ENCODE measurements at places on chromosomes 12 and 14. TPM values are rescaled to one million over a fixed set of nuclear protein-coding genes. Genes with fewer than 3 reads are reported as not detected.

DNA sequence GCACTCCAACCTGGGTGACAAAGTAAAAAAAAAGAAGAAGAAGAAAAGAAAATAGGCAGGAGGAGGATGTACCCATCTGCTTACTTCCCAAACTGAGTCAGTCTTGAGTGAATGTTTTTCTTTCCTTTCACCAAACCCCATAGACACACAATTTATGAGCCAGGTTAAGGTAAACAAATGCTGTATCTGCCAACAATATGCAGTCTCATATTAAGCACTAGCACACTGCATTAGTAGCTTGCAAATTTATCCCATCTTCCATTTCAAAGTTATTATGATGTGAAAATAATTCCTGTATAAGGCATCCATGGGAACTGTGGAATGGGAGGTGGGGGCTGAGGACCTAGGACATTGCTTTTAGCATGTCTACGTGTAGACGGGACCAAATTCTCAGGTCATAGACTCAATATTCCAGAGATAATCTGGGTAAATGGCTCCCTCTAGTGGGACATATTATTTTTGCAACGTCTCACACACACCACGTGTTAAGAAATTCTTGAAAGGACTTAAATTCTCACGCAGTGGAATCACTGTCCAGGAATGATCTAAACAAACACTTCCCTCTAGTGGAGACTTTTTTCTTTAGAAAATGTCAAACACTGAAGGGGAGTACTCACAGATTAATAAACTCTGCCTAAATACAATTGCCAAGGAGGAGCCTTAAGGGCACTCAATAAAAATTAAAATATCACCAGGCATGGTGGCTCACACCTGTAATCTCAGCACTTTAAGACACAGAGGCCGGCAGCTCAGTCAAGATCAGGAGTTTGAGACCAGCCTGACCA is 17.1 kb upstream of the OR10P1 start:
- peak; percentile 95 for DNase-seq

DNA sequence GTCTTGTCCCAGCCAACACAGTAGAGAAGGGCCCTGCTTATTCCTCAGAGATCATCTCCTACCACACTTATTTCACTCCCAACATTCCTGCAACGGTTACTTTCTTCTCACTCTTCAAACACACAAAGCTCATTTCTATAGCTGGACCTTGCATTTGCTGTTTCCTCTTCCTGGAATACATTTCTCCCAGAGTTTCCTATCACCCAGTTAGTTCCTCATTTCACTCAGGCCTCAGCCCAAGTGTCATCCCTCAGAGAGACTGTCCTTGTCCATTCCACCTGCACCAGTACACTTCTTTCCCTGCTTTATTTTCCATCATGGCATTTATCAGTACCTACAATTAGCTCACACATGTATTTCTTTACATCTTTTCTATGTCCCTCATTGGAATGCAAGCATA is 14.7 kb upstream of the STK38L start:
- peak; percentile 42 for DNase-seq

- DNase-seq = no peak
These were observed 107.1 kb downstream of the PAX9 start for GRCh38 chr14:36768638-36769337.

DNA sequence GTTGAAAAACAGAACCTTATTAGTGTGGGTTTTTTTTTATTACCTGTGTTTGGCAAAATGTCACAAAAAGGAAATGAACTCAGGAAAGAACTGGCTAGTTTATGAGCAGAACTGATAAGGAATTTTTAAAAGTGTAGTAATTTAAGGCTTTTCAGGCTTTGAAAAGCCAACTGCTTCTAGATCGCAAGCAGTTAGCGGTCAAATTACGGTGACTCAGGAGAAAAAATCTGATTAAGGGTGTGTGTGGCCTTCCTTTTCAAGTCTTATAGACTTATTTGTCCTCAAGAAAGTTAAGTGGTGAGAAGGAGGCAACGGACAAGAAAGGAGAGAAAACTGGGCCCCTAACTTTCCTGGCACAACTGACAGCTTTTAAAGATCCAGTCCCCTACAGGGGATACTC is 33.4 kb downstream of the PDZRN4 start:
- DNase-seq = no peak

DNA sequence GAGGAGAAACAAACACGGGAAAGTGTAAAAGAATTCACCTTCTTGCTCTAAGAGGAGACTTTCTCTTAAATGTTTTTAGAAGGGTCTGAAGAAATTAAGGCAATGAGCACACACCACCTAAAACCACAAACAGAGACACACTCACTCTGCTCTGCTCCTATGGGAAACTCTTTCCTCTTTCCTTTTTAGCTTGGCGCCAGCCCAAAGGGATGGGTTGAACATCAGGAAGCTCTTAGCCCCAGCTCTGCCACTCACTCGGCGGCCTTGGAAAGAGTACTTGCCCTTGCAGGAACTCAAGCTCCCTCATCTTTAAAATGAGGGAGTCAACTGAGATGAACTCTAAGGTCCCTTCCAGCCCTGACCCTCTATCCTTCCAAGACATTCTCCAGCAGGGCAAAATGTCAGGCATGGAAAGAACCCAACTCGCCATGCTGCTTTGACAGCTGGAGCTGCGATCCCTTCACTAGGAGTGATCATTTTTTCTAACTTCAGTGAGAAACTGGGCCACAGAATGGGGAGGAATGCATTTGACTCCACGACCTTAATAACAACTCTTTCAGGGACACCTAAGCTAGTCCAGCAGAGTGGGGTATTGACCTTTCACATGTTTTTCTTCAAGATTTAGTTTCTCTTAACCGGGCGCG is 980 bp upstream of the RNASE8 start:
- peak; percentile 70 for DNase-seq

DNA sequence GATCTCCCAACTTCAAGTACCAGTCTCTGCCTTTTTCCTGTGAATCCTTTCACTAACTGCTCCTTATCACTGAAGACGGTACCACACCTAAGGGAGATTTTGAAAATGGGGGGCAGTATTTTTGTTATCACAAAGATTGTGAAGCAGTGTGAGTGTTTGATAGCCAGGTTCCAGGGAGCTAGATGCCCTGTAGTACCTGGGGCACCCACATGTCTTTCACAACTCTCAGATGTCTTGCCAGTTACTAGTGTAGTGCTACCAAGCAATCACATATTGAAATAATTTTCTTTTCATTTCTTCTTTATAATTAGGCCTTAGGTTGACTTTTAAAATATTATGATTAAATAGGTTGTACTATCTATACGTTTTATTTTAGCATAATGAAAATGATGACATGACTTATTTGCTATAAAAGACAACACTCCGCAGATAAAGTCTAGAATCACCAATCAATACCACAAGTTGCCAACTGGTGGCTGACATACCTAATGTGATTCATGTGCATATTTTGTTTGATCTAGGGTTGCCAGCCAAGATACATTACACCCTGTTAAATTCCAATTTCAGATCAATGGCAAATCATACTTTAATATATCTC is 215.9 kb downstream of the EXOC5 start:
- DNase-seq = no peak

- no peak for DNase-seq
These were observed 5.0 kb downstream of the HNRNPC start for GRCh38 chr14:21264025-21264801.

DNA sequence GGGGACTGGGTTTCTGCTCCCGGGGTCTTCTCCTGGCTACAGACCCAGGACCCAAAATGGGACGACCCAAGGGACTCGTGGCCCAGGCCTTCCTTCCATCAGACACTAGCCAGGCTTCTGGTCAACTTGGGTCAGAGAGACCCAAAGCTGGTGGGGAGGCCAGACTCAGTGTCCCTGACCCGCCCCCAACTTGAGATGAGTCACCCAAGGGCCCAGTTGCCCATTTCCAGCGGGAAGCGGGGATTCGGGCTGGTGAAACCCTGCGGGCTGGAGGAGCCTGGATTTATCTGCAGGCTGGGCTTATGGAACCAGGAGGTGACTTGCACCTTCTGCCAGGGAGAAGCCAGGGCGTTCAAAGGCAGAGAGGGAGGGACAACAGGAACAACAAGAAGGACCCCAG is 81.5 kb downstream of the RFLNA start:
- DNase-seq = no peak

- no peak for DNase-seq
These were observed 10.8 kb downstream of the ERH start for GRCh38 chr14:69387311-69387710.

GRCh38 chr14:89440986-89441909 is 24.2 kb upstream of the FOXN3 start:
- DNase-seq = no peak

GRCh38 chr12:109445191-109445609 is 31.9 kb downstream of the KCTD10 start:
- no peak for DNase-seq

- no peak for DNase-seq
These were observed 33.5 kb downstream of the ISCA2 start for GRCh38 chr14:74526854-74527585.

GRCh38 chr12:105921872-105922669 is 216.7 kb downstream of the NUAK1 start:
- no peak for DNase-seq

DNA sequence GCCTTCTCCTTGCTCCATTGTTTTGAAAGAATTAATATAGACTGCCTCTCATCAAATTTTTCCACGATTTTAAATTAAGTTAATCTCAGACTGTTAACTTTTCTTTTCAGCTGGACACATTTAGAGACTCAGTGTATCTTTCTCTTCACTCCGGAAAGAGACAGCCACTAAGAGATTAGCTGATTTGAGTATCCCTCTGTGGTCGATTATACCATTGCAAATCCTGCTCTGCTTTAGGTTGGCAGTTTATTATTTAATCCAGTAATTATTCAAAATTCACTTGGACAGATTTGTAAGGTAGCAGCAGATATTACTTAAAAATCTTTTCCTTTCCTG is 588 bp upstream of the TWF1 start:
- DNase-seq = no peak

DNA sequence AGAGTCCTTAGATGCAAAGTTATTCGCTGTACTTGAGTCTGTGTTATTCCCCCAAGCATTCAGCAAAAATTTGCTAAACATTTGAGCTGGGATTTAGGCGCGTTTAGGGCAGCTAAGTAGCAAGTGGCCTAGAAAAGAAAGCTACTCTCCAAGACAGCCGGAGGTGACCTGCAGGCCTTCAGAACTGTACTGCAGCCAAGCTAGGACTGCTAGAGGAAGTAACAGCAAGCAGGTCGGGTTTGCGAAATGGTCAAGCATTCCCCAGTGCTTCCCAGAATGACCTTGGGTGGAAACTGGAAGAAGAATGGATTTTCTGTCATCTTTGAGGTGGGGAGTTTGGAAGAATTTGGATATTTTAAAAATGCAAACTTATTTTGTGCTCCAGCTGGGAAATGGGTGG is 287.5 kb downstream of the FOXN3 start:
- peak; percentile 33 for DNase-seq

GRCh38 chr14:76203086-76204001 is 51.6 kb downstream of the GPATCH2L start:
- DNase-seq = peak; percentile 11

Gene RNU4-1
- polyA plus RNA-seq = not detected

Gene PTPN6
- polyA plus RNA-seq = 5.8 TPM

Gene DHRS2
- 0.05 TPM for polyA plus RNA-seq

Gene CCDC177
- polyA plus RNA-seq = not detected

Gene ADAM21
- 0.09 TPM for polyA plus RNA-seq

Gene NID2
- polyA plus RNA-seq = 126 TPM

Gene ASIC1
- polyA plus RNA-seq = 11.3 TPM
